ENCODE measurements at places on chromosomes 2 and 18.

DNA sequence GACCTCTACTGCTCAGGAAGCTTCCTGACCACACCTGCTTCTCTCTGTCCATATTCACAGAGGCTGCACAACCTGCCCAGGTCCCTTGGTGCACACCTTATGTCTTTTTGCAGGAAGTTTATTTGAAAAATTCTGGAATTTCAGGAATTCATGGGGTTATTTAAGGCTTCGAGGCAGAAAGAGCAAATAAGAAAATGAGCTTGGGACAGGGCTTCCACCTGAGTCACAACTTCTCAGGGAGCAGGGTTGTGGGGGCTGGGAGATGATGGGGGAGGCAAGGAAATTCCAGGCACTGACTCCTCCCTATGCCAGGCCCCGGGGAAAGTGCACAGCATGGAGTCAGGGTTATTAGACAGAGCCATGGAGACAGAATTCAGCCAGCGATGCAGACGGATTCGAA, 57.7 kb downstream of the INHBB start:
- no peak for DNase-seq

GRCh38 chr2:200620606-200621390, 35.0 kb downstream of the AOX1 start:
- DNase-seq = no peak

GRCh38 chr2:127660291-127660578, 14.3 kb downstream of the GPR17 start:
- no peak for DNase-seq

DNA sequence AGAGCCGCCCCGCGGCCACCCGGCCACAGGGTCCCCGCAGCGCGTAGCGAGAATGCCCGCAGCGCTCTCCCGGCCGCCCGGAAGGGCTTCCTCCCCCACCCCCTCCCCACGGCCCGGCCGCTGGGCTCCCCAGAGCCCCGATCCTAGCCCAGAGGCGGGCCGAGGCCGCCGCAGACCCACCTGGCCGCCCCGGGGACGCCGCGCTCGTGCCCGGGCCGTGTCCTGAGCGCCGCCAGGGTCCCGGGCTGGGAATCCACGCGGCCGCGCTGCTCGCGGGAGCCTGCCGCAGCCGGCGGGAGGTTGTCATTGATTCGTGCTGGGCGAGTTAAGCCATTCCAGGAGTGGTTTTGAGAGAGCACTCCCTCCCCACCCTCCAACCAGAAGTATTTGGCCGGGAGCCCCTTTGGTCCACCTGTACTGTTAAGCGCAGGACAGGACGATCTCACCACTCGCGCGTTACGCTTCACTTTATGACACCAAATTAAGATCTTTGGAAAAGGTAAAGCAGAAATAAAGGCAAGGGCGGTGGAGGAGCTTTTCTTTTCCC, 206.4 kb upstream of the SMAD2 start:
- DNase-seq = no peak

DNA sequence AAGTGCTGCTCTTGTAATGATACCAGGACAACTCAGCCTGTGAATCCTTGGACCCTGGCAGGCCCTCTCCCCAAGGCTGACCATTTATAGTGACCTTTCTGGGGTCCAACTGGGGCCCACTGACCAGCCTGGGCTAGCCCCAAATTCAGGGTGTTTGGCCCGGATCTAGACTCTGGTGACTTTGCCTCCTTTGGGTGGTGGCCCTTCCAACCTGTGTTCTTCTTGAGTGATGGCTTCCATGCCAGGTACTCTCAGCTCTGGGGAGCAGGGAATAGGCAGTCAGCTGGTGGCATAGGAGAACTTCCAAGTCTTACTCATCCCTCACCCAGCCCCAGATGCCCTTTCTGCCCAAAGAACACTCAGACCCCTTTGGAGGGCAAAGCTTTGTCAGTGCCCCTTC, 10.3 kb downstream of the MYO7B start:
- no peak for DNase-seq

- no peak for DNase-seq
These were observed 398 bp downstream of the INPP5D start for GRCh38 chr2:233060501-233060979.

DNA sequence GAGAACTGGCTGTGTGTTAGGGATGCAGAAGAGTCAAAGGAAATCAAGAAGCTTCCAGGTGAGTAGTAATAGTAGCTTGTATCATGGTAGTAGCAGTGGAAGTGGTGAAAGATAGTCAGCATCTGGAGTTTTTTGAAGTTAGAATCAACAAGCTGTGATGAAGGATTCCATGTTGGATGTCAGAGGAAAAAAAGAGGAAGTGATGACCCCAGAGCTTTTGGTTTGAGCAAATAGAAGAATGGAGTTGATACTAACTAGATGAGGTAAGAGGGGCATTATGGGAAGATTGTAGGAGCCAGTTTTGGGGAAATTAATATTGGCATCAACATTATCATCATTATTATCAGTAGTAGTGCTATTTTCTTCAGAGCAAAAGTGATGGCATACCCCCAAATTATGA, 542.2 kb downstream of the XIRP2 start:
- DNase-seq = no peak

DNA sequence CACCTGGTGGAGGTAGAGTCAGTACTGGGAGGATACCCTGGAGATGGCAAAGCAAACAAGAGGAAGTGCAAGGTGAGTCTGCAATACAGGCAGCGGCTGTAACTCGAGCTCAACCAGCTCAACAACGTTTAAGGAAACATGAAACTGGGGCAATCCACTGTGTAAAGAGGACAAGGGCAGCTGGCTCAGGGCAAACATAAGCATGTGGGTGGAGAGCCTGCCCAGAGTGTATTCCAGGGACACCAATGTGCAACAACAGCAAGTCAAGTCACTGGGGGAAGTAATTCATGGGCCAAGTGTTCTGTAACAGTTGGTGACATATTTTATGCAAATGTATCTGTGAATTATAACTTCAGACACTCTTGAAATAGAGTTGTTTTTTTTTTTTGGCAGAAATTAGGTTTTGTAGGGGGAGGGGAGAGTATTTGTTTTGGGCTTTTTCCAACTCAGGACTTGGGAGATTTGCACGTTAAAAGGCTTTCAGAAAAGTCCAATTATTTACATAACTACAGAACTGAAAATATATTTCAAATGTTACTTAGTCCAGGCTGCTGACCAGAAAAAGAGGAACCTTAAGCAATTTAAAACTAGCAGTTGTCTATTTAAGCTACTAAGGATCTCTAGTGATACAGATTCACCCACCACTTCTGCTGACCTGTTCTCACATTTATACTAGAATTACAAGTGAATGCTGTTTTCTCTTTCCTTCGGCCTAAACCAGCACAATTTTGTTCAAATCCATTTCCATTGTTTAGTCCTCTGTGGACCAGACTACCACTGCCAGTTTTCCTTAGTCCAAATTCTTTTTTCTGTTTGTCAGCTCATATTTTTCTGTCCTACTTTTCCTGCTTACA, 18.6 kb downstream of the NRXN1 start:
- DNase-seq = peak; percentile 28

DNA sequence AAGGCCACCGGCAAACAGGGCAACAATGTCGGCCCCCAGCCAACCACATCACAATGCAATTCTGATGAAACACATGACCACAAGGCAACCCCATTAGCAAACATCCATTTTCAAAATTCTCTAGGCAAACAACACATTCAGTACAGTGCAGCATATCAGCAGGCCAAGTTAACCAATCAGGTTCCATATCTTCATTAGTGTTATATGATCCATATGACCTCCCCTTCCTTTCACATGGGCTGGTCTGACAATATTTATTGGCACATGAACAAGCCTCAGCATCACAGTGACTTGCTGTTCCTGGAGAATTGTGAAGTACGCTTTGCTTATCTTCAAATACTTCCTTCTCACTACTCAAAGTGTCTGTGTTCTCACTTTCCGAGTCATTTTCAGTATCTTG, 19.8 kb downstream of the RNF103 start:
- DNase-seq = no peak

GRCh38 chr18:21053127-21053526, 58.5 kb downstream of the ROCK1 start:
- peak; percentile 69 for DNase-seq

DNA sequence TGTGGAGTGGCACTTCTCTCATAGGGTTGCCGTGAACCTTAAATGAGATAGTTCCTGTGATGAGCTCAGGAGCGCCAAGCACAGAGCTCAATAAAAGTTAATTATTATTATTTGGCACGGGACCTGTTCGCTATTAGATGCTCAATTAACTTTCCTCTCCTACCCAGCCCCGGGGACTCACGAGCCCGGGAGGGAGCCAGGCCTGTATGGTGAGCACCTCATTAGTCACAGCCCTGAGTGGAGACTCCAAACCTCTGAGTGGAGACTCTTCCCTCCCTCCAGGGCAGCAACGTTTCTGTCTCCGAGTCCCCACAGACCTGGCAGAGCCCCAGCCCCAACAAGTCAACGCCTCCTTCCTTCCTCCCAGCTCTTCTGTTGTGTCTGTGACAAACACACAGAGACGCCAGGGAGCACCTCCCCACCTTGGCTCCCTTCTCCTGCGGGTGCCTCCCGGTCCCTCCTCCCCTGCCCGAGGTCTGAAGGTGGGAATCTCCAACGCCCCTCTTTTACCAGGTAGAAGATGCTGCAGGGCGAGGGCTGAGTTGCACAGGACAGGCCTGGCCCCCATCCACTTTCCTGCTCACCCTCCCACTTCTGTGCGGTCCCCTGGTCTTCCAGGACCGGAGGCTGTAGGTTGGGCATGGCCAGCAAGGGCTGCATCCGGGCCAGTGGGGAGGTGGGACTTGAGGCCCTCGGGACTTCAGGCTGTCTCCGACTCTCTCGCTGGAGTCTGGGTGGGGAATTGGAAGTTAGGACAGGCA, 52.7 kb upstream of the ODC1 start:
- no peak for DNase-seq
